ENCODE measurements at places on chromosomes 4 and X. TPM values are rescaled to one million over a fixed set of nuclear protein-coding genes. Genes with fewer than 3 reads are reported as not detected.

TCEAL5 gene
- total RNA-seq, result 0.67 TPM

CRLF2 gene
- not detected for total RNA-seq

PASD1 gene
- not detected for total RNA-seq

SLC7A11 gene
- total RNA-seq, result 0.19 TPM

PNMA3 gene
- total RNA-seq, result 0.48 TPM

PLAC1 gene
- not detected for total RNA-seq

USO1 gene
- total RNA-seq, result 70.5 TPM

DNA sequence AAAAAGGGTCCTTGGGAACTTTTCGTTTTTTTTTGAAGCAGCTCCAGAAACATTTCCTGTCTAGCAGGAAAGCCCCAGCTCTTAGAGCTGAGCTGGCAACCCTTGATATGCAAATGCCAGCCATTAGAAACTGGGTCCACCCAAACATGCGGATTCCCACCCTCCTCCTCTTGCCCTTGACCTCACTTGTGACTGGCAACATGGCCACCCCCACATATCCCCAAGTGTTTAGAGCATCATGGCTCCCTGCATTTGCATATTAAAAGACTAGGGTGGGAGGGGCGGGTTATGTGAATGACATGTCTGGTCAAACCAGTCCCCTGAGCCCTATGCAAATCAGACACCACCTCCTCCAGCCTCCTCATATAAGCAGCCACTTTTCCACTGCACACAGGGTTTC is 671.1 kb downstream of the FAT4 start:
- no peak for DNase-seq

DNA sequence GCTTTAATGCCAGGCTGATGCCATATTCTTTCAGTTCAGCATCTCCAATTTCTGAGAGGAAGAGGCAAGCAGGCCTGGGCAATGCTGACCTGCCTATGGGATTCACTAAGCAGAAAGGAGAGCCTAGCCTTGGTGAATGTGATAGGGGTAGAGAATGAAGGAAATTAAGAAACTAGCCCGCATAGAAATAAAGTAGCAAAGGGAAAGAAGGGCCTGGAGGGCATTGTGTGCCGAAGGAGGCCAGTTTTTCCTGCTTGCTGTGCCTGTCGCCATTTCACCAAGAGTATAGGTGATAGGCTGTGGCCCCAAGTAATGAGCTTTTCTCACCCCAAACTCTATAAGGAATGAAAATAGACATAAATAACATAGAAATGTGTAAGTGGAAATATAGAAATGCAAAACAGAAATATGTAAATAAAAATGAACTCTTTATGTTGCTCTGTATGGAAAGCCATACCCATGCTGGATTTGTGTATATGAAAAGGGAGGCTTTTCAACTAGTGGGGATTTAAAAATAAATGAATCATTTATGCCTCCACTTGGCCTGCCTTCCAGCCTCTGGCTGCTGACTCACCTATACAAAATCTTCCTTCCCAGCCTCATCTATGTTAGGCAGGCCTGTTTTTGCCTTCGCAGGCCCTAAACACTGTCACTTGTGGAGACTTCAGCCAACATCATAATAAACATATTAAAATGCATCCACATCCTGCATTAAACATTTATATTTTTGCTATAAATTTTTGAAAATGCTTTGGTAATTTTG is 5.1 kb upstream of the OCRL start:
- DNase-seq, result no peak

DNA sequence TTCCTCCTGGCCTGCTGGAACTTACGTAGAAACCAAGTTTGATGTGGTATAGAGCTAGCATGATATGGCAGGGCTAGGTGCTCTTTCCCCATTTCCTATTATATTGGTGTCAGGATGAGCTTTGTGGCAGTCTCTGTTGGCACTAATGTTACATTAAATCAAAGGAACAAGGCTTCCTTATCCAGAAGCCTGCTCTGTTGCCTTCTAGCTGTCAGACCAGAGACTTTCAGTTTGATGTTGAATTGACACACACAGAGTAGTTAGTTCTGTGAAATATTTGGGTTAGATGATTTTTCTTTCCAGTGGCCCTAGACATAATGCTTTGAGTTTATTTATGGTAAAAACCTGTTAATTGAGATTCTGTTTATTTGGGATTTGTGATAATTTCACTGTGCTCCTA is 10.0 kb downstream of the CNKSR2 start:
- no peak for DNase-seq

DNA sequence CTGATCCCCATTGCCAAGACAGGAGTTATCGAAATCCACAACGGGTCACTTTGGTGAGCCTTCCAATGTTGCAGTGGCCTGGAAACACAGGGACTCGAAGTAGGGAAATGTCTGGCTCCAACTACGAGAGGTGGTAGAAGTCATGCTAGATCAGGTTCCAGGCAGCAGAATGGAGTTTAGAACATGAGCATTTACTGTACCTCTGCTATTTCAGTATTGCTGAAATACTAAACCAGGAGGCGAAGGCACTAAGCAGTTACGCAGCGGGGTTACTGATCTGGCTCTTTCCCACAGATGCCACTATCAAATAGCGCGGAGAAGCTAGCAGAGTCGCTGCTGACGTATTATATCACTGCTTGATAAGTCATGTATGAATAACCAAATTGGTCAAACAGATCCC is 56.3 kb downstream of the PTCHD1 start:
- DNase-seq, result peak; percentile 24

GRCh38 chrX:18956303-18957032 is 27.4 kb downstream of the PHKA2 start:
- DNase-seq, result no peak

- DNase-seq, result no peak
Measured at GRCh38 chrX:3286196-3286945, 60.1 kb downstream of the MXRA5 start.

DNA sequence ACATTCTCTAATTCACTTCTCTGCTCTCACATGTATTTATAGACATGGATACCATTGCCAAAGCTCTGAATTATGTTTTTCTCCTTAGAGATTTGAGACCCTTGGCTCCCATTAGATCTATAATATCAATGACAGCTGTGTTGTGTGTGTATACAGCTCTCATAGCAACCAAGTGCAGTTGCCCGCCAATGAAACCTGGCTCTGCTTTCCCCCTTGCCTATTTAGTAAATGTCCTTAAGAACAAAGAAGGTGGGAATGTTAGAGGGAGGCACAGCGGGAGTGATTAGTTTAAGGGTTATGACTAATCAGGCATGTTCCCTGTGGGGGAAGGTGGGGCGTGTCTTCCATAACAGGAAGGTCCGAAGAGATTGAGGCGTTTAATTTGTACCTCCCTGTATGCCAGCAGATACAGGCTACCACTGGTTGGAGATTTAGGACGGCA is 100.5 kb upstream of the TBC1D9 start:
- DNase-seq, result no peak

GRCh38 chr4:184346682-184347081 is 127.7 kb downstream of the IRF2 start:
- DNase-seq, result no peak

DNA sequence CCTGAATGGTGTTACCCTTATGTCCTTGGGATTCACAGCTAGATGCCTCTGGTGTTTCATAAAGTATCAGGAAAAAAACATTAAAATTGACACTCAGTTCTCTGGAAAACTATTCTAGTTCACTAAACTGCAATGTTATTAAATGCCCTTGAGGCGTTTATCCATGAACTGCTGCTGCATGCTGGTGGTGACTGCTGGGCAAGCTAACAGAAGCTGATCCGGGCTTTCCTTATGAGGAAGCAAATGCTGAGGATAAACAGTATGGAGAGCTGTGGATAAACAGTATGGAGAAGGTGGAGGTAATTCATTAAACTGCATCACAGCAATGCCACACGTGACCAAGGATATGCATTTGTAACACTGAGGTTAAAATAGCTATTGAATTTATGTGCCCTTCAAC is 227.0 kb downstream of the NR3C2 start:
- DNase-seq, result no peak

GRCh38 chr4:87532907-87533306 is 3.7 kb upstream of the SPARCL1 start:
- DNase-seq, result no peak

- no peak for DNase-seq
Measured at GRCh38 chrX:105564501-105564900, 257.8 kb upstream of the NRK start.

GRCh38 chr4:88356771-88357170 is 21.9 kb upstream of the HERC6 start:
- DNase-seq, result no peak

- no peak for DNase-seq
Measured at GRCh38 chrX:152915541-152916241, 17.8 kb downstream of the ZNF185 start.

DNA sequence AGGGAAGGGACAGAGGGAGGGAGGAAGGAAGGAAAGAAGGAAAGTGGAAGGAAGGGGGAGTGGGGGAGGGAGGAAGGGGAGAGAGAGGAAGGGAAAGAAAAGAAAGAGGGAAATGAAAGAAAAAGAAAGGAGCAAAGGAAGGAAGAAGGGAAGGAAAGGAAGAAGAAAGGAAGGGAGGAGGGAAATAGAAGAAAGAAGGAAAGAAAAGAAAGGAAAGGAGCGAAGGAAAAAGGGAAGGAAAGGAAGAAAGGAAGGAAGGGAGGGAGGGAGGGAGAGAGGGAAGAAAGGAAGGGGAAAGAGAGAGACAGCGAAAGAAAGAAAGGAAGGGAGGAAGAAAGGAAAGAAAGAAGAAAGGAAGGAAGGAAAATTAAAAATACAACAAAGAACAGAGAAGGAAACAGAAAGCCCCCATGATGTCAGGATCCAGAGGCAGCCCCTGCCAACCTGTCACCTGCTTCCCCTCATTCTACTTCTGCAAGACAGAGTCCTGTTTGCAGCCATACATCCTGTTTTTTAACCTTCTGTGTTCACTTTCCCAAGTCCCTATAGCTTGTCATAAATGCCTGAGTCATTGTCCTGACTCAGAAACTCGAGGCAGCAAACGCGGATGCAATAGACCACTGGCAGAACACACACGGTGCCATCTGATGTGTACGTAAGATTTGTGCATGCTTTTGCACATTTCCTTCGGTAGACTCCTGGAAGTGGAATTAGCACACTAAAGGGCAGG is 77.0 kb upstream of the C4orf50 start:
- DNase-seq, result no peak

Data from cardiac septum (tissue), 1 donor.